Heart left ventricle (tissue), 16 donors: ENCODE measurements at places on chromosomes 5 and 9.

DNA sequence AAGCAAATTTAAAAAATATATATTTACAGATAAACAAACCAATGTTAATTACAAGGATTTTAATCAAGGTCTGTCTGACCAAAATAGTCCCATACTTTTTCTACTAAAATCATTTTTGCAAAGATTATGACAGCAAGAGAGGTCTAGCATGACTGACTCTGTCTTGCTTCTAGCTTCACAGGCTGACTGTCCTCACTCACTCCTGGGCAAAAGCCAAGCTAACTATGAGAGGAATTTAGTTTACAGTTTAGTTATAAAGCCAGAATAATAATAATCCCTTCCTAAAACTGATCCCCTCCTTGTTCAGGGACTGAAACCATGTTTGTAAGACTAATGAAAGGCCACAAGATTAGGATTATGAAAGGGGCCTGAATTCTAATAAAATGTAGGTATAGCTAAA lies 45.5 kb upstream of the HMGCS1 start:
- H3K4me1 ChIP-seq = no peaks in the 10 kb centered on the region
- no peak overlapping the region for H3K4me3 ChIP-seq
- no peak overlapping the region for H3K27ac ChIP-seq
- DNase-seq = no peak

- no peaks in the 10 kb centered on the region for H3K27me3 ChIP-seq
- H3K27ac ChIP-seq = no peak overlapping the region
- DNase-seq = no peak
- H3K4me1 ChIP-seq = peaks cover 14% of the 10 kb centered on the region
- no peaks in the 10 kb centered on the region for H3K36me3 ChIP-seq
Measured at GRCh38 chr5:67090040-67090439, 106.6 kb downstream of the CD180 start.

- DNase-seq = no peak
- H3K36me3 ChIP-seq = no peaks in the 10 kb centered on the region
- H3K27ac ChIP-seq = no peak overlapping the region
- no peaks in the 10 kb centered on the region for H3K4me1 ChIP-seq
Measured at GRCh38 chr5:3740546-3741373, 145.1 kb downstream of the IRX1 start.

GRCh38 chr9:124813501-124814163 lies 36.7 kb downstream of the OLFML2A start:
- no peak overlapping the region for H3K4me3 ChIP-seq
- H3K36me3 ChIP-seq = peaks cover 19% of the 10 kb centered on the region
